ENCODE measurements at places on chromosomes 4 and X.

- no peak for DNase-seq
These were observed 217.4 kb upstream of the GIMD1 start for GRCh38 chr4:106585915-106586349.

- DNase-seq: peak; percentile 29
These were observed 893 bp downstream of the RLIM start for GRCh38 chrX:74613370-74614092.

- peak; percentile 93 for DNase-seq
These were observed at the start of gene GRIA2 for GRCh38 chr4:157220371-157220881. GRIA2 (plus strand) TSS chr4:157220728; CDS start chr4:157221043, 315 bp downstream.

DNA sequence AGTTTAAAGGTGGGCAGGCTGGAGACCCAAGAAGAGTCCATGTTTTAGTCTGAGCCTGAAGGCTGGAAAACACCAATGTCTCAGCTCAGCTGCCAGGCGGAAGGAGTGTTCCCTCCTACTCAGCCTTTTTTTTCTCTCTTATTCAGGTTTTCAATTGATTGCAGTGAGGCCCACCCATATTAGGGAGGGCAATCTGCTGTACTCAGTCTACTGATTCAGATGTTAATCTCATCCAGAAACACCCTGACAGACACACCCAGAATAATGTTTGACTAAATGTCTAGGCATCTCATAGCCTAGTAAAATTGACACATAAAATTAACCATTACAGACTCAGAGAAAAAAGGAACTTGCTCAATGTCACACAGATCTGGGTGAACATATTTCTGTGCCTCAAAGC lies 347.1 kb downstream of the GBA3 start:
- no peak for DNase-seq

DNA sequence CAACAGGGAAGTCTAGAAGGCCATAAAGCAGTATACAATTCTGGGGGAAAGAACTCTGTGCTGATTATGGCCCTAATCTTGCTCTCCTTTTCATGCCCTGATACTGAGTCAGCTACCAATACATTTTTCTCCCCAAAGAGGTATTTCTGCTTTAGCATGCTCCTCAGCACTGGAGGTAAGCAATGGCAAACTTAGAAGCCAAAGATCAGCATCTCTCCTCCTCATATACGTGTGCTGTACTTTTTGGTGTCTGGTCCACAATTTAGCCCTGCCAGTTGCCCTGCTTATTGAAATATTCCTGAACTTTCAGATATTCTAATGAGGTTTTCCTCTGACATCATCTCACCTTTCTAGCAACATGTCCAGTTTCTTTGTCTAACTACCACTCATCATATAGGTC lies 226.2 kb downstream of the FSTL5 start:
- DNase-seq: no peak

DNA sequence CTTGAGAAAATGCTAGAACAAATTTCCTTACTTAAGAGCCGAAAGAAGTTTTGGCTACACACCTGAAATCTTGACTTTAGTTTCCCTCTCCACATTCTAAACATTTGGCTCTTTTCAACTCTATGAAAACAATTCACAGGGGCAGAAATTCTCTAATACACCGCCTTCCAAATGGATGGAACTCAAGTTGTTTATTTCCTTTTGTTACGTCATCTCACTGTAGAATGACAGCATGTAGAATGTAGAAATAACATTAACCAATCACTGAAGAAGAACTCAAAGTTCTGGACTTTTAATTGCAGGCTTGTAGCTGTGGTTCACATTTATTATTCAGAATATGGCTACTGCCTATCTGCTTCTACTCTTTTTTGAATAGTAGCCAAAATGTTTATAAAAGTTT lies 1.9 kb downstream of the DMP1 start:
- DNase-seq: no peak

DNA sequence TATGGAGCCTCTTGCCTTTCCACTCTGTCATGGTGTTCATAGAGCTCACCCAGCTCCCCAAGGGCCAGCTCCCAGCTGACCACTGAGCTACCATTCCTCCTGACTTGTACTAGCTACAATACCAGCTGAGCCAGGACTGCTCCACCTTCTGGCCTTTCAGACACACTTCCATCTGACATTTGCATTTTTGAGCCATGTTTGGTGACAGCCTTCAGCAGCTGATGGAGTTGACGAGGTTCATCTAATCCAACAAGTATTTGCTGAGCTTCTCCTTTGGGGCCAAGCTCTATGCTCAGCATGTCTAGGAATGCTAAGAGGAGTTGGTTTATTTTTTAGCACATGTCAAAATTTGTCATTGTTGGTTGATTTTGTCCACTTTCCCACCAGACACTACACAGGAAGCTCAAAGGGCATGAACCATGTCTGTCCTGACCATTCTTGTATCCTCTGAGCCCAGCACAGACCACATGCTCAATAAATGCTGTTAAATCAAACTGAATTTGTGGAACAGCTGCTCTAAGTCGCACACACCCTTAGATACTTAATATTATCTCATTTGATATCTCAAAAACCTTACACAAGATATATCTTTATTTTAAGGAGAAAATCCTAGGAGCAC lies 142.6 kb upstream of the PPARGC1A start:
- DNase-seq: peak; percentile 40

GRCh38 chr4:26061248-26061986 lies 147.4 kb downstream of the SMIM20 start:
- peak; percentile 73 for DNase-seq

- DNase-seq: no peak
These were observed 90.3 kb downstream of the ATP11C start for GRCh38 chrX:139842326-139843185.

- DNase-seq: no peak
These were observed 13.4 kb downstream of the PHKA2 start for GRCh38 chrX:18970465-18970864.

DNA sequence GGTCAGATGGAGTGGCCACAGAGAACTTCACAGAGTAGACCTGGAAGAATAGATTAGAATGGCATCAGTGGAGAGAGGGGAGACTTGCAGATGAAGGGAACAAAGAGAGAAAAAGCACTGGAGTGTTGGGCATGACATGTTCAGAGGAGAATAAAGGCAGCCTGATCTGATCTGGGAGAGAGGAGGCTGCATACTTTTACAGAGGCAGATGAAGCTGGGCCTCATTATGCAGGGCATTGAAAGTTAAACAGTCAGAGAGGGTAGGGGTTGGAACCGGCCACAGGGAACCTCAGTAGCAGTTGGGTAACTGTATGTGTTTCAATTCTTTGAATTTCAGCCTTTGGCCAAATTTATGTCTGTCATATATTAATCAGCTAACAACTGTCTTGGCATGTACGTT lies 61.2 kb downstream of the SH3BGRL start:
- peak; percentile 31 for DNase-seq

DNA sequence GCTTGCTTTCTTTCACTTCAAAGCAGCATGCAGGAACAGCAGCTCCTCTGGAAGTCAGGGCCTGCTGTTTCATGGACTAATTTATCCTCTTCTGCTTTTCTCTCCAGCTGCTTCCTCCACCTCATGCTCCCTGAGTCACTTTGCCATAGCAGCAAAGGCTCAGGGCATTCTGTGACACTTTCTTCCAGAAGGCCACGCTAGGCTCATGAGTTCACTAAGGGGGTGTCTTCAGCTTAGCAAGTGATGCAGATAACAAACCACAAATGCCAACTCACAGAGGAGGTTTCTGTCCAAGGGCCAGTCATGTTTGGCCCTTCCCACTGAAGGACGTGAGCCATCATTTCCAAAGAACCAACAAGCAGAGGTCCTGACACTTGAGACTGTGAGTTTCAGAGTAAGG lies 200.2 kb downstream of the ADGRA3 start:
- DNase-seq: no peak

GRCh38 chr4:74394476-74395136 lies 29.7 kb downstream of the EREG start:
- DNase-seq: no peak

DNA sequence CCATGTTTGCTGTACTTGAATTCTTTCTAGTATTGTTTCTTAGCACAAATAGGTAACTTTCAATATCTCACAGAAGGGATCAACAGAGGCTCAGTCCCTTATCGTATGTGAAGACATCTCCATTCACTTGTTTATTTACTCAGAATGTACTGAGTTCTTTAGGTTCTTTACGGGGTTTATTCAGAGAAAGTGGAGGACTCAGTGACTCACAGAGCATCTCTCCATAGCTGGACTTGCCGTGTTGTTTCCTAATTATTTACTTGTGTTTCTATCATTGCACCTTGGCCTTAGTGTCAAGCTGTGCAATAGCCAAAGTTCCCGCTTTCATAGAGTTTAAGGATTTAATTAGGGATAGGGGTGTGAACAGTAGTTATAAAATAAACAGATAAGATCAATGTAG lies 57.1 kb downstream of the RHOH start:
- DNase-seq: no peak

GRCh38 chr4:89117115-89117514 lies 5.8 kb downstream of the TIGD2 start:
- no peak for DNase-seq

DNA sequence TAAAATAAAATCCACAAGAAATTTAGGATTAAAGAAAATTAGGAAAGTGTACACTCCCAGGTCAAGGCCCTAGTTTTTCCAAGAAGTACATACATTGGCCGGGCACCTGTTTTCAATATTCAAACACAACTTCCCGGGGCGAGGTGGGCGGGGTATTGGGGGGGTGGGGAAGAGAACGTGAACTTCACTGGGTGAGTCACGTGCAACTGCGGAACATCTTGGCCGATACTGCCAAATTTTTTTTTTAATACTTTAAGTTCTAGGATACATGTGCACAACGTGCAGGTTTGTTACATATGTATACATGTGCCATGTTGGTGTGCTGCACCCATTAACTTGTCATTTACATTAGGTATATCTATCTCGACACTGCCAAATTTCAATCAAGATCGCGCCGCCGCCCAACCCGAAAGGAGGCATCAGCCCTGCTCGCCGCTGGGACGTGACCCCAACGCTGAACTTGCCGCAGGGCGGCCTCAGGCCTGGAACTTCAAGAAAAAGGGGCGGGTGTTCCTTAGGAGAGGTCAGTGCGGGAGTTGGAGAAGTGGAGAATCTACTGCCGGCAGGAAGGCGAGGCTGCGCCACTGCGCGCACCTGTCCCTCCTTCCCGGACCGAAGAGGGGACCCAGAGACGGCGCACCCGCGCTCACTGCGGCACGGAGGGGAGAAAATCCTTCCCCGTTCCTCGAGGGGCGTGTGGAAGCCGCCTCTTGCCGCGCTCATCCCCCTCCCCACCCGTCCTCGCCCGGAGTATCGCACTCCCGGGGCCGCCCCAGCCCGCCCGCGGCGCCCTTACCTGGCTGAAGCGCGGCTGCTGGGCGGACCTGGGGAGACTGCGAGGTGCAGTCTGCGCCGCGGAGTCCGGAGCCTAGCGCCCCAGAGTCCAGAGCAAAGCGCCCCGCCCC lies at the start of gene TEC:
Gene TEC, minus strand, starts transcription at position 883 of the 905 bp plus-strand sequence. CDS start 41,224 bp downstream, outside the sequence.
- peak; percentile 56 for DNase-seq

GRCh38 chr4:75844151-75844662 lies 58.0 kb downstream of the PPEF2 start:
- no peak for DNase-seq

DNA sequence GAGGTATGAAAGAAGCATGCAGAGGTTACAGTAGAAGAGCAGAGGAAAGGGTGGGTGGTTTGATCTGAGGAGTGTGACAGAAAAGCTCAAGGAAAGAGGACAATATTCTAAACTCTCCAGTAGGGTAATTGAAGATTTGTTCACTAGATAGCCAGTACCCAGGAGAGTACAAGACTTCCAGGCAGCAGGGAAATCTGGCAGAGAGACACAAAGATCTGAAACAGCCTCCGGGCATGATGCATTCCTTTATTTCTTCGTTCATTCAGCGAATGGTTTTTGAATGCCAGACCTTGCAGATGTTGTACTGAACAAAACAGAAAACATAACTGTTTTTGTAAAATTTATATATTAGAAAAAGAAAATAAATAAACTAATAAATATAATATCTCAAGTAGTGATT lies 766.6 kb downstream of the FAT4 start:
- no peak for DNase-seq

GRCh38 chrX:42708222-42708621 lies 69.7 kb downstream of the PPP1R2C start:
- no peak for DNase-seq

- DNase-seq: no peak
These were observed 169.8 kb upstream of the BCOR start for GRCh38 chrX:40267334-40268187.

- no peak for DNase-seq
These were observed 50.2 kb downstream of the SUPT20HL1 start for GRCh38 chrX:24410514-24411189.

DNA sequence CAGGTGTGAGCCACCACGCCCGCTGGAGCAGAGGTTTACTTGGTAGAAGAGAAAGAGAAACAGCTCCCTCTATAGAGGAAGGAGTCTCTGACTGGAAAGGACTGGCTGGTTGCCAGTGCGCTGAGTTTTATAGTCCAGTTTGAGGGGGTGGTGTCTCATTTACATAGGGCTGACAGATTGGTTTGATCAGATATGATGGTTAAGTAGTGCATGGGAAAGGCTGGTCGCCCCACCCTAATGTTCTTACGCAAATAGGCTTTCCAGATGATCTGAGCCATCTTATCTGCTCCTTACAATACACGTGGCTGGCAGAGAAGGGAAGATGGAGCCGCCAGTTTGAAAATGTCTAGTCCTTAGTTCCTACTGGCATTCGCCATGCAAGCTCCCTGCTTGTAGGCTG lies 439.5 kb downstream of the NAF1 start:
- DNase-seq: no peak

DNA sequence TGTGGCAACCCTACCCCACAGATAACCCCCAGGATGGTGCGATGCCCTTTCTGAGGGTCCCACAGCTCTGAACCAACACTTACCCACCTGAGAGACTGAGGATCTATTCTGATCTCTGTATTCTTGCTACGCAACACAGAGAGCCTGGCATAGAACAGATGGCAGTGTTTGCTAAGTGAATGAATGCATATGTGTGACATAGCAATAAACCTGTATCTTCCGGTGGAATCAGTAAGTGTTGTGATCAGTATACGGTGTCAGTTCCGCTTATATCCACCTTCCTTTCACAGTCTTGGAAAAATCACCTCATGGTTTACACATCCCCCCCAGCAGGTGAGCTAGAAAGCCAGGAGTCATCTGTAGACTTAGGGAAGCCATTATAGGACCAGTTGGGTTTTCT lies 5.9 kb upstream of the HSD17B10 start:
- no peak for DNase-seq

DNA sequence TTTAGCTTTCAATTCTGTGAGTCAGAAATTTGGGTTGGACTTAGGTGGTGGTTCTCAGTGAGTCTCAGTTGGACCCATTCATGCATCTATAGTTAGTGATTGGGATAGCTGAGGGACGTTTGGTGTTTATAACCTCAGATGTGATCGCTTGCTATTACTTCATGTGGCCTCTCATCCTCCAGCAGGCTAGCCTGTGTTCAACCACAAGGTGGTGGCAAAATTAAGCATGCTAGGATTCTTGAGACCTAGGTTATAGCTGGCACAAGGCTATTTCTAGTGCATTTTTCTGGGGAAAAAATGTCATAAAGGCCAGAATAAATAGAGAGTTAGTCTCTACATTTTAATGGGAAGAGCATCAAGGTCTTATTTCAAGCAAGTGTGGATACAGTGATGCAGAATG lies 10.9 kb upstream of the GRPR start:
- no peak for DNase-seq

GRCh38 chrX:150163221-150163930 lies 199.7 kb upstream of the MAMLD1 start:
- DNase-seq: no peak

GRCh38 chrX:48458711-48459110 lies 11.3 kb downstream of the SLC38A5 start:
- DNase-seq: no peak

- DNase-seq: no peak
These were observed 73.9 kb downstream of the REELD1 start for GRCh38 chr4:146288193-146288592.

- no peak for DNase-seq
These were observed 17.3 kb upstream of the TMEM185A start for GRCh38 chrX:149648932-149649331.

GRCh38 chr4:9923195-9923812 lies 98.0 kb downstream of the SLC2A9 start:
- no peak for DNase-seq
